ENCODE measurements at places on chromosomes 4 and X.

- DNase-seq, result no peak
Measured at GRCh38 chr4:140092094-140092851, 61.7 kb downstream of the MAML3 start.

- no peak for DNase-seq
Measured at GRCh38 chr4:172619218-172619617, 549.4 kb upstream of the GALNT7 start.

GRCh38 chrX:25175743-25176142 lies 160.0 kb upstream of the ARX start:
- DNase-seq, result no peak

DNA sequence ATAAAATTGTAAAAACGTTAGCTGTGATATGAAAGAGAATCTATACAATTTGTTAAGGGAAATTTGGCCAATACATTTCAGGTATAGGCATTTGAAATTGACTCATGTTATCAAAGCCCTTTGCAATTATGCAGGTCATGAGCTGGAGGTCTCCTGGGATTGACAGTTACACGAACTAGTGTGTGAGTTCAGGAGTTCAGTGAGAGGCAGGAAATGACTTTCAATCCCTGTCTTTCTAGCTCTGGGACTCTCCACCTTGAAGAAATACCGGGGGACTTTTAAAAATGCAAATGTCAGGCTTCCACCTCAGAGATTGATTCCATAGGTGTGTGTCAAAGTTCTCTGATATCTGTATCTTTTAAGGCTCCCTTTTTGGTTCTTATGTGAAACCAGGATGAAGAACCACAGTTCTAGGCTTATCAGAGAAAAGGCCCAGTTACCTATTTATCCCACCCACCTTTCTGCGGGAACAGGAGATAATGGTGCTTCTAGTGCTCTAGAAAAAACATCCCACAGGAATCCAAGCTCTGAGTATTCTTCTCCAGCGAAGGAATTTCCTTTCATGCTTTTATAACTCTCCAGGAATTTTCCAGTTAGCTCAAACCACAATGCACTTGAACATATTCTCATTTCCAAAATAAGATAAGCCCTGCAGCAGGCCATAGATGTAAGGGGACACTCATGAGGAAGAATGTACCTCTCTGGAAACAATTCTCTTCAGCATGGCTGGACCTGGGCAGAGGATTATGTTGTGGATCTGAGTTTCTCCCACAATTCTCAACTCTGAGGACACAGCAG lies 501.0 kb downstream of the IDS start:
- DNase-seq, result no peak

DNA sequence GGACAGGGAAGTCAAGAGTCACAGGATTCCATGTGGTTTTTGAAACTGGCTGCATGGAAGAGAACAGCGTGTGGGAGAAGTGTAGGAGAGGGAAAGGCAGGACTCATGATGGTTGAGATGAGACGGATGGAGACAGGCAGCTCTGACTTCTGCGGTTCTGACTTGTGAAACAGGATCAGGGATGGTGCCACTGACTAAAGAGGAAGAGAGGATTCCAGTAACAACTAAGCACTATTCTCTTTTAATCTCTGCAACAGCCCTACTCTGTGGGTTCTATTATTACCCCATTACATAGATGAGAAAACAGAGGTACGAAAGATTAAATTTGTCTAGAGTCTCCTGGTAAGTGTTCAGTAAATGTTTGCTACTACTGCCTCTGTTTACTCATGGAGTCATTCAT lies 156.3 kb downstream of the CBR4 start:
- no peak for DNase-seq

DNA sequence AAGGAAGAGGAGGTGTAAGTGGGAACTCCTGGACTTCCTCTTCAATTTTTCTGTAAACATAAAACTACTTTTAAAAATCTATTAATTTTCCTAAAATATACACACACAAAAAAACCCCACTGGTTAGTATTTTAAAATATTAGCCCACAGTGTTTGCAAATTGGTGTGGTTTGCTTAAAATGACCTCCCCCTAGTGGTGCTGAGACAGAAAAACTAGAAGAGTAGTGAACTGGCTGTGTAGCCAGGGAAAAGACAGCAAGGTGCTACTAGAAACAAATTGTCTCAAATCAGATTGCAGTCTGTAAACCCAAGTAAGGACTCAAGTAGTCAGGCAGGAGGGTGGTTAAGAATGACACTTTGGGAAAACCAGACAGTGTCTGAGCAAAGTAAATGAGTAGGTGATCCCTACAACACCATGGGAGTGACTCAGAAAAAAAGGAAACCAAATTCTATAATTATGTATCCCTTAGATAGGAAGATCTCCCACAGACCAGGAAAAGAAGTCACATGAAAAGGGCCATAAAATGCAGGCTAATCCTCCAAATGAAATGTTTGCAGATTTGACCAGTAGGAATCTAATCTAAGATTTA lies 26.0 kb downstream of the AMTN start:
- DNase-seq, result no peak

- DNase-seq, result no peak
Measured at GRCh38 chr4:154039435-154040343, 250.8 kb upstream of the SFRP2 start.

- no peak for DNase-seq
Measured at GRCh38 chrX:139058831-139059495, 347.4 kb upstream of the FGF13 start.

- DNase-seq, result no peak
Measured at GRCh38 chr4:183987987-183988392, 82.9 kb downstream of the STOX2 start.

- DNase-seq, result no peak
Measured at GRCh38 chr4:60683357-60683756, 516.8 kb upstream of the ADGRL3 start.

DNA sequence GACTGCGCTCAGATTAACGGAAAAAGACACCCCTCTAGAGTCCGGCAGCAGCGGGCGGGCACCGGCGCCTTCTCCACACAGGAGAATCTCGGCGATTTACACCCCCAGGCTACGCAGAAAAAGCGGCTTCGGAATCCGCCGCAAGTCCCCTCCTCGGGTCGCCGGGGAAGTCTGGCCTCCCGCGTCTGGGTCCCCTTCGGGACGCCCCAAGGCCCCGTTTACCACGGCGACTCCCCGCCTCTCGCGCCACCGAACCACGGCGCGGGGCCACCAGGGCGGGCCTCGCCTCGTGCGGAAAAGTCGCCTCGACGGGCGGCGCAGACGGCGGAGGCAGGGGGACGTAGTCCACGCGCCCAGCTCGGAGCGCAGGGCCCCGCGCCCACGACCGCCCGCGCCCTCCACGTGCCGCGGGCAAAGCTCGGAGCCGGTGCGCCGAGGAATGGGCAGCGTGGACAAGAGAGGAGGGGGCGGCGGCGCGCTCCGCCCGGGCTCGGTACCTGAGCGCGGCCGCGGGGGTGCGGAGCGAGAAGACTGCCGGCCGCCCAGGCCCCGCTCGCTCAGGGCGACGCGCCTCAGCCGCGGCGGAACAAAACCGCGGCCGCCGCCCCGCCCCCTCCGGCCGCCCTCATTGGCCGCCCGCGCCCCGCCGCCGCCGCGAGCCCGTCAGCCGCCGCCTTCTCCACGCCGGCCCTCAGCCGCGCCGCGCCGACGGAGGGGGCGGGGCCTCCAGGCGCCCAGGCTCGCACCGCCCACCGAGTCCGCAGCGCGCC lies at the start of gene FAM53A:
Gene FAM53A (minus strand): TSS at position 578 of the 770 bp plus-strand sequence. CDS start 15,572 bp downstream, outside the sequence.
- DNase-seq, result no peak

- no peak for DNase-seq
Measured at GRCh38 chr4:75484190-75484589, 30.0 kb downstream of the RCHY1 start.

GRCh38 chrX:38878641-38879340 lies 77.5 kb downstream of the MID1IP1 start:
- DNase-seq, result no peak

GRCh38 chr4:41366911-41367517 lies 110.3 kb downstream of the UCHL1 start:
- no peak for DNase-seq

GRCh38 chr4:20418861-20419451 lies 167.3 kb downstream of the SLIT2 start:
- DNase-seq, result no peak

DNA sequence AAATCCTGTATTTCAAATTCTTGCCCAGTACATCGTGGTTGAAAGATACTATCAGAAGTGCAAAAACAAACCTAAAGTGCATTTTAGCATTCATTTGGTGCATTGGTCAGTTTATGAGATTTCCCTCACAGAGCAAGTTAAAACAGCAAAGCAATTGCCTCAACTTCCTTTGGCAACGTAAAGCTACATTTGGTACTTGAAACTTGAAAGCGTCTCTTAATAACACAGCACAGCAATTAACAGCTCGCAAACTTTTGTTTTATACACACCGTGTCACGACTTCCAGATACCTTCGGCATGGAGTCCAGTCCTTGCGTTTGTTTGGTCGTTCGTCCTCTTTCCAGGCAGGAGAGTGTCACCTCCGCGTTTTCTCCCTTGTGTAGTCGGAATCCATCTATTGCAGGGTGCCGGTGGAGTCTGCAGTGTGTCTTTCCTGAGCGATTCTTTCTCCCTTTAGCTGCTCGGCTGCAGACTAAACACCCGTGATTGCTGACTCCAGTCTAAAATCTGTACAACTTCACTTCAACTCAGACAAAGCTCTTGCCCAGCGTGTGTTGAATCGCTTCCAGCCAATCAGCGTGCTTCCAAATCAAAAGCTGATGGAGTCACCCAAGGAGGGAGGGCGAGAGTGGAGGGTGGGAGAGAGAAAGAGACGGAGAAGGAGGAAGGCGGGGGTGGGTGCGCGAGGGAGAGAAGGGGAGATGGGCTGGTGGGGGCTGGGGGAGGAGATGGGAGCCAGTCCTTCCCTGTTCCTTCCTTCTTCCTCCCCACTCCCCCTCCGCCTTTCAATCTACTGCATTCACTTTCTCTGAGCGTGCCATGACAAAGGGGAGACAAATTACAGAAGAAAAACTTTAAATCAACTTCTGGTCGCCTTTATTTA lies at the start of gene PCDH18:
Gene PCDH18 (minus strand): TSS at position 509 of the 883 bp plus-strand sequence. CDS start 406 bp downstream, at position 103.
- DNase-seq, result peak; percentile 97

DNA sequence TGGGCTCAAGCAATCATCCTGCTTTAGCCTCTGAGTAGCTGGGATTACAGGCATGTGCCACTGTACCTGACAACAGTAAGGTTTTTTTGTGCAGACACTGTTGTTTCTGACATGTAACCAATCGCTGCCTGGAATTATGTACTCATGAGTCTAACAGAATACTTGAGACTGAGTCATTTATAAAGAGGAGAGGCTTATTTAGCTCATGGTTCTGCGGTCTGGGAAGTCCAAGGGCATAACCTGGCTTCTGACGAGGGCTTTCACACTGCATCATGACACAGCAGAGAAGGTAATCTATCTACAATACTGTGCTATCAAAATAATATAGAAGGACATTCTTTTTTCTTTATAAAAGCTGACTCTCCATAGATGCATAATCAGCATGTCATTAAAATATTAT lies 115.5 kb upstream of the STOX2 start:
- DNase-seq, result no peak

DNA sequence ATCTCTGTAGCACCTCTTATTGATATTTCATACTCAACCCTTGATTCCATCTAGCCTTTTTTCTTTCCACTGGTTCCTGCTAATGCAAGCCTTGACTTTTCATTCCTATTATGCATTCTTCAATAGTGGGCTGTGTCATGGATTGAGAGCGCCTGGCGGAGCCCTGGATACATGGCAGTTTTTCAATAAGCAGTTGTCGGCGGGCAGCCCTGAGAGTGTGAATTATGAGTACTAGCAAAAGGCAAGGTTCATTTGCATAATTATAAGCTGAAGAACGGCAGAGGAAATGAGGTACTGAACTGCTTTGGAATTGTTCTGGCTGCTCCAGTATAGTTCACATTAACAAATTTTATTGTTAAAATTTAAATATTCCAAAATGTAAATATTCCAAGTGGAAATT lies 339.7 kb upstream of the VCX start:
- DNase-seq, result no peak

GRCh38 chr4:175394208-175394607 lies 417.9 kb downstream of the GPM6A start:
- DNase-seq, result no peak

DNA sequence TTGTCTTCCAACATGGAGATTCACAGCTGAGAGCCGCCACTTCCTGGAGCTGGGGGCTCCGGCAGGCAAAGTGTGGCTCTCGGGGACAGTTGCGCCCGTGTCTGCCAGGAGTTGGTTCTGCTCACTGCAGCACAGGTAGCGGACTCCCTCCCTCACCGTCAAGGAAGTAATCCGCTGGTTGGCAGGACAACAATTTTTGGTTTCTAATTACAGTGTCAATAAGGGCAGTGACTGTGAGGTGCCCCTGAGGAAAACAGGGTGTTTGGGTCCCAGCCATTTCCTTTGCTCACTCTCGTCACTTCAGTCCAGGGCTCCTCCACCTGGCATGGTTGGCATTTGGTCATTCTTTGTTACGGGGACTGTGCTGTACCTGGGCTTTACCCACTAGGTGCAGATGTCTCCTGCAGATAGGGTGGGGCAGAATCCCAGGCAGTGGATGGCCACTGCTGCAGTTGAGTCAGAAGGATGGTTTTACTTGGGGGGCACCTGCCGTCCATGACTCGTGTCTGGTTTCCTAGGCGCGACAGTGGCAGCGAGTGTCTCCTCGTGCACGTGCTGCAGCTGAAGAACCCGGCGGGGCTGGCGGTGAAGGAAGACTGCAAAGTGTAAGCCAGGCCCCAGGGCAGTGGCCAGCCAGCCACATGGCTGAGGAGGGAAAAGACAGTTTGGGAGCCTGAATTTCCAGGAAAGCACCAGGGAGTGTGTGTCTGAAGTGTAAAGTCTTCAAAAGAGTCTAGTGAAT lies 32.1 kb upstream of the CLCN4 start:
- DNase-seq, result no peak

DNA sequence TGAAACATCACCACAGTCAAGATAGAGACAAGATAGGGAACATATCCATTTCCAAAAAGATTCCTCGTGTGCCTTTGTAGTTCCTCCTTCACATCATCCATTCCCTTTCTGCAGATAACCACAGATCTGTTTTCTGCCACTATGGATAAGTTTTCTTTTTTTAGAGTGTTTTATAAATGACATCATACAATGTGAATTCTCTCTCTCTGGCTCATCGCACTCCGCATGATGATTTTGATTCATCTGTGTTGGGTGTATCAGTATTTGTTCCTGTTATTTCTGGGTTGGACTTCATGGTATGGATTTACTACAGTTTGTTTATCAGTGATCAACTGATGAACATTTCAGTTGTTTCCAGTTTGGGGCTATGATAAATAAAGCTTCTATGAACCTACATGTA lies 23.2 kb upstream of the ANXA3 start:
- no peak for DNase-seq

DNA sequence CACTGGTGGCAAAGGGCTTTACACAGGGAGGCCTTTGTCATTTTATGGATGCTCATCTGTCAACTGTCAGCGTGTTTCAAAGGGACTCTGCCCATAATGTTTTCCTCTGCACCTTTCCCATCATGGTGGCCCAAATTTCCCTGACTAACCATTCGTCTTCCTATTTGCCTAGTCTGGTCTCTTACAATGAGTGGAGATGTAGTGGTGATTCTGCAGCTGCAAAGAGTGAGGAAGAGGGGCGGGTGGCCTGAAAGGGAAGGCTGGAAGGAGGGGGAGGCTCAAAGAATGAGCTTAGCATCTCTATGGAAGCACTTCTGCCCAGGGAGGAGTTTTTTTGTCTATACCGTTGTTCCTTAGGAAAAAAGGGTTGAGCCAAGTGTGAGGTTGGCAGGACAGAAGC lies 447.5 kb downstream of the NKX6-1 start:
- no peak for DNase-seq

- DNase-seq, result no peak
Measured at GRCh38 chr4:2734612-2735011, 21.5 kb downstream of the TNIP2 start.
